ENCODE measurements at places on chromosomes 2 and 18.

- no peak for DNase-seq
Measured at GRCh38 chr18:64180171-64180570, 31.3 kb upstream of the LINC00305 start.

DNA sequence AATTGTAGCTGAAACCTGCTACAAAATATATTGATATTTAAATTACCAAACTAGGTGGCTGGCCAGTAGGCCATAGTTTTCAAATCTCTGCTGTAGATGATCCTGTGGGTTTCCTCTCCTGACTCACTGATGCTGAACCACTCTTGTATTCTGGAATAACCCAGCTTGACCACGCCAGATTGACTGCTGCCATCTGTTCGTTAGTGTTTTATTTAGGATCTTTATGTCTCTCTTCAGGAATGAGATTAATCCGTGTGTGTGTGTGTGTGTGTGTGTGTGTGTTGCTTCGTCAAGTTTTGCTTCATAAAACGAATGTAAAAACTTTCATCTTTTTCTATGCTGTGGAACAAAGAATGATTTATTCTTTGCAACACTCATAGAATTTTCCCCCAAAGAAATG is 187.1 kb downstream of the DYSF start:
- DNase-seq, result no peak

- DNase-seq, result peak; percentile 24
Measured at GRCh38 chr2:127701651-127702394, 526 bp downstream of the SFT2D3 start.

GRCh38 chr2:14420851-14421250 is 211.7 kb upstream of the LRATD1 start:
- DNase-seq, result peak; percentile 52

GRCh38 chr2:56770490-56770889 is 586.7 kb downstream of the CCDC85A start:
- peak; percentile 20 for DNase-seq

- DNase-seq, result no peak
Measured at GRCh38 chr18:79423211-79424007, 27.7 kb downstream of the NFATC1 start.

GRCh38 chr18:9482790-9483189 is 7.5 kb downstream of the RALBP1 start:
- no peak for DNase-seq

DNA sequence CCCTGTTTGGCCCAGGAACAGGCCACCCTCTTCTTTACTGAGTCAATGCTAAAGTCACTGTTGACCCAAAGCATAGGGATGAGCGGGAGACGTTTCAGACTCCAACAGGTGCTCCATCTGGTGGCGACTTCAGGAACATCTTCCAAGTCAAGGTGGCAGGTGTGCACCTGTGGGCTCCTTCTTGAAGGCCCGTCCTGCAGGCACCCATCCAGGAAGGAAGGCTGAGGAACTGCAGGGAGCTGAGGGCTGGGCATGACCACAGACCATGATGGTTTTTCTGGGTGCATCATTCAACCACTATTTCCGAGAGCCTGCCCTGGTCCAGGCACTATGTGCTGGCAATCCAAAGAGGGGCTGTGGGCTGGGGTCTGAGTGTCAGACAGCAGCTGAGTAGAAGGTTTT is 142.8 kb downstream of the NDUFA10 start:
- DNase-seq, result no peak

DNA sequence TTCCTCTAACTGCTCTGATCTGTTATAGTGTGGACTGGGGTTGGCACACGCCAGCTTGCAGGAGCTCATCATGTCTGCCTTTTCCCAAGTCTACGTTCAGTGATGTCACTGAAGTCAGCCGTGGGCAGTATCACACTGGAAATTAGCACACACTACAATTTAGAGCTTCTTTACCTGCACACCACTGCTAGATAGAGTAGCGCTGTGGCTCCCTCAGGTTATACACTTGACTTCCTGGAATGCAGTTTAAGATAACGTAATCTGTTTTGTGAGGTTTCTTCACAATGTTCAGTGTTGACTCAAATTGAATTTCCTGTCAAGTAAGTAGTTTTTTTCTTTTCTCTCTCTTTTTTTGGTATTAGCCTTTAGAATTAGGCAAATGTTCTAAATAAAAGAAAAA is 487.2 kb downstream of the DCDC2C start:
- no peak for DNase-seq

- DNase-seq, result no peak
Measured at GRCh38 chr18:3593381-3593903, 143.5 kb downstream of the TGIF1 start.

DNA sequence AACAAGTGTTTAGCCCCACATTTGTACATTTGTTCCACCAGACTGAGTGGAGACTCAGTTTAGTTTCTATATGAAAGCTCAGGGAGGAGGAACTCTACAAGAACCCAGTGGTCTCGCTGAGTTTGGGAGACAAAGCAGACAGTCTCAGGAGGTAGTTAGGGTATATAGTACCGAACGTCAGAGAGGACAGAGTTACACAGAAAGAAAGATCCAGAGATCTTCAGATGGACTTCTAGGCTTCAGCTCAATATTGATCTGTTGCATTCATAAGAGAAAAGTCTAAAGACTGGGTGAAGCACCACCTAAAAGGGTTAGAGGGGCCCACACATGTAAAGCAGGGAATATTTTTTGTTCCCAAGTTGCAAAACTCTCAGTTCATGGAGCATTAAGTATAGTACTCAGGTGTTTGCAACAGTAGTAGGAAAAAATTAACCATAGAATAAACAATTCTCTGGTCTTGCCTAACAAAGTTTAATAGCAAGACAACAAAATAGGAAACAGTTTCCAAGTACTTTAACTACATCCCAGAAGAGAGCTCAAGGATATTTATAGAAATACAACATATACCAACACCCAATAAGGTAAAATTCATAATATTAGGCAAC is 4.2 kb downstream of the TFPI start:
- DNase-seq, result no peak

GRCh38 chr2:177589186-177589585 is 196.6 kb downstream of the AGPS start:
- DNase-seq, result no peak

DNA sequence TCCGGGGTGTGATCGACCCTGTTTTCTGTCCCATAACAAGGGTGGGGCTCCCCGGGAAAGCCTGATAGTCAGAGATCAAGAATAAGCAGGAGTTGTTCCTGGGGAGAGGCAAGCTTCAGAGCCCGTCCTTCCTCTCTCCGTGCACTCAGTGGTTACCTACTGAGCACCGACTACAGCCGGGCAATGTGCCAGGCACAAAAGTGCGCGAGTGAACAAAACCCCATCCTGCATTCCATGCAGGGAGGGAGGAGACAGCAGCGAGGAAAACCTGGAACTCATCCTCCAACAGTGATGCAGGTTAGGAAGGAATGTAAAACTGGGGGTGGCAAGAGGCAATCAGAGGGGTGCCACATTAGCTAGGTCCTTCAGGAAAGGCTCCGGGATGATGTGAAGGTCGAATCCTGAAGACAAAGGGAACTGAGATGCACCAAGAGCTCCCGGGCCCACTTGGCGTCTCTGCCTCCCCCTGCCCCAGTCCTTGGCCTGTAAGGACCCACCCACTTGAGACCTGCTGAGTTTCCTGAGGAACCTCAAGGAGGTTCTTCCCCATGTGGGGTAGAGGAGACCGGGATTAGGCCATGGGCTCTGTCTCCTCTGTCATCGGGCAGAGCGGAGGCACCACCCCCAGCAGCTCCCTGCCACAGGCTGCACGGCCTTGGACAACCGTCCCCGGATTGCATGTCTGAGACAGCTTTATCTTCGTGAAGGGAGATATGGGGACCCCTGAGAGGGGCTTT is 198.2 kb downstream of the NDUFA10 start:
- no peak for DNase-seq

- no peak for DNase-seq
Measured at GRCh38 chr2:15905986-15906491, 34.3 kb upstream of the MYCN start.

- DNase-seq, result no peak
Measured at GRCh38 chr2:30361751-30362394, 85.2 kb upstream of the LCLAT1 start.

GRCh38 chr2:212428681-212429478 is 109.7 kb downstream of the ERBB4 start:
- DNase-seq, result no peak

- peak; percentile 80 for DNase-seq
Measured at GRCh38 chr2:191264647-191265081, 19.5 kb downstream of the MYO1B start.

- DNase-seq, result no peak
Measured at GRCh38 chr18:63155169-63155852, 164.3 kb downstream of the BCL2 start.

DNA sequence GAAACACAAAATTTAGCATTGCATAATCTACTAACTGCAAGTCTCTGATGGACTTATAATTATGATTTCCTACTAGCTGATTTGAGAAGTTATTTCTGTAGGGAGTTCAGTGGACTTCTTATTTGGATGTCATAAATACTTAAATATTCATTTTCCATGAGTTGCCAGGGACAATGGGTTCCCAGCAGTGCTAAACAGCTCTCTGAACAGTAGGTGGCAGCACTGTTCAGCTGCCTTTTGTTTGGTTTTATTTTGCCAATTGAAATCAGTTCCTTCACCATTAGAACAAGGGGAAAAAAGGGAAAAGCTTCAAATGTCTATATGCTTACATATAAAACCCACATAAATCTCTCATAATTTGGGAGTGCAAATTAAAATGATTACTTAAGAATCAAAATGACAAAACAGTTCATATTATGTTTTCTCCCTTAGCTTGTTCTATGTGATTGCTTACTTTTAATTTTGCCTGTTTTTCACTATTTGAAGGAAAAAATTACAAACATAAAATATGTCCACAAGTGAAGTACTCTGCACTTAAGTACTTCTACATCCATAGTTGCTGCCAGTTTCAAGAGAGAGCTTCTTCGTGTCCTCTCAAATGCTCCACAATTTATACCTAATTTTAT is 898.9 kb downstream of the CPS1 start:
- peak; percentile 8 for DNase-seq

GRCh38 chr2:25521665-25522387 is 151.6 kb downstream of the DTNB start:
- peak; percentile 67 for DNase-seq

DNA sequence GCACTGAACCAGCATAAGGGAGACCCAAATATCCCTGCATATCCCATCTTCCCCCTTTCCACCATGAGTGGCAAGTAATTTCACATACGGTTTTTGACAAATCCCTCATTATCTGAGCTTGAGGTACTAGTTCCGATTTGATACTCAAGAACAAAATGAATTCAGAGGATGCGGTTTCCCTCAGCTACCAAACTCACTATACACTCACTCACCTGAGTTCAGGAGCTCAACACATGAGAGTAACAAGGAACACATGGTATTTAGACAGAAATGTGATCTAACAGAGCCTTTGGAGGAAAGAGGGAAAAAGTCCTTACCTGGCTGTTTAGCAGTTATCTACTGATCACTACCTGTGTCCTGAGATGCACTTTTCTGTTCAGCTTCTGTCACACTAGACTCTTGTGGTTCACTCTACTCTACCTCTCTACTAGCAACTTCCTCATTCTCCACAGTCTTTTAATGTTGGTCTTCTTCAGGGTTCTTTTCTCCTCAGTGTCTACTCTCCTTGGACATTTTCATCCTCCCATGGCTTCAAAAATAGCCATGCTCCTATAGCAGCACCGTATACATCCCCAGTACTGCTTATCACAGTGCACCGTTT is 25.1 kb downstream of the ASXL2 start:
- DNase-seq, result no peak

GRCh38 chr2:227616631-227617030 is 667 bp upstream of the SCYGR4 start:
- DNase-seq, result no peak

GRCh38 chr2:188475945-188476344 is 184.3 kb downstream of the GULP1 start:
- peak; percentile 73 for DNase-seq

DNA sequence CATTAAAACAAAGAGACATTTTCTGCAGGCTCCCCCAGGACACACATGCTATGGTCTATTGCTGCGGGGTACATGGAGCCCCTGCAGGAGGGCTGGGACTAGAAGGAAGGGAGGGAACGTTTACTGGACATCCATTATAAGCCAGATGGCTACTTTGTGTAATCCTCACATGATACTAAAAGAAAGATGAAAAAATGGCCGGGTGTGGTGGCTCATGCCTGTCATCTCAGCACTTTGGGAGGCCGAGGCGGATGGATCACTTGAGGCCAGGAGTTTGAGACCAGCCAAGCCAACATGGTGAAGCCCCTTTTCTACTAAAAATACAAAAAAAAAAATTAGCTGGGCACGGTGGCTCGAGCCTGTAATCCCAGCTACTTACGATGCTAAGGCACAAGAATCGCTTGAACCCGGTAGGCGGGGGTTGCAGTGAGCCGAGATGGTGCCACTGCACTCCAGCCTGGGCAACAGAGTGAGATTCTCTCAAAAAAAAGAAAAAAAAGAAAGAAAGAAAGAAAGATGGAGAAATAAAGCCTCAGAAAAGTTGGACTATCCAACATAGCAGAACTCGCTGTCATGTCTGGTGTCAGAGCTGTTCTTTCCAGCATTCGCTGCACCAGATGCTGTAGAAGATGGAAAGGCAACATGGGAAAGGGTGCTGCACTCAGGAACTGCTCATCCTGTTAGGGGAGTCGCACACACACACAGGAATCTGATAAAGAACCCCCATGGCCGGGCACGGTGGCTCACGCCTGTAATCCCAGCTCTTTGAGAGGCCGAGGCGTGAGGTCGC is 7.8 kb upstream of the MYCN start:
- no peak for DNase-seq

DNA sequence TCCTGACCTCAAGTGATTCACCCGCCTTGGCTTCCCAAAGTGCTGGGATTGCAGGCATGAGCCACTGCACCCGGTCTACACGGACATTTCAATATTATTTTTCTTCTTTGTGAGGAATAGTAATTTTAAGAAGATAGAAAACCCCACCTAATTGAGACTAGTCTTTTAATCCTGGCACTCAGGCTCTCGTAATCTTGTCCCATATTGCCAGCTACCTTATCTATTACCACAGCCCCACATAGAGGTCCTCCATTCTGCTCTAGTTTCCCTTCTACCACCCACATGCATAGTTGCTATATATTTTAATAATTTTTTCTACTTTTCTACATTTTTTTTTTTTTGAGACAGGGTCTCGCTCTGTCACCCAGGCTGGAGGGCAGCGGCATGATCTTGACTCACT is 9.5 kb upstream of the USP14 start:
- DNase-seq, result no peak

GRCh38 chr2:168734199-168734760 is 68.2 kb upstream of the NOSTRIN start:
- DNase-seq, result no peak

GRCh38 chr2:149093579-149093978 is 55.1 kb downstream of the LYPD6B start:
- DNase-seq, result no peak

GRCh38 chr2:119760237-119760955 is 674 bp downstream of the PTPN4 start:
- DNase-seq, result no peak

DNA sequence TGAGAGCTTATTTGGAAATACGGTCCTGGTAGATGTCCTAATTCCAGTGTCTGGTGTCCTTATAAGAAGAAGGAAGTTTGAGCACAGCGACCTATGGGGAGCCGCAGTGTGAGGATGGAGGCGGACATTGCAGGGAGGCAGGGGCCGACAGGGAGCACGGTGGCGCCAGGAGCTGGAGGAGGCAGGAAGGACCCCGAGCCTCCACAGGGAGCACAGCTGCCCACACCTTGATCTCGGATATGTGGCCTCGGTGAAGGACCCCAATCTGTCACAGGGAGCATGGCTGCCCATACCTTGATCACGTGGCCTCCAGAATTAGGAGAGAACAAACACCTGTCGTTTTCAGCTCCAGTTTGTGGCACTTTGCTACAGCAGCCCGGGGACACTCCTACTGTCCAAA is 461.6 kb upstream of the SALL3 start:
- DNase-seq, result no peak

GRCh38 chr2:191114403-191114886 is 36.3 kb downstream of the STAT4 start:
- no peak for DNase-seq
